ENCODE measurements at places on chromosomes 5 and 9. TPM values are rescaled to one million over a fixed set of nuclear protein-coding genes. Genes with fewer than 3 reads are reported as not detected.
A peak's percentile ranks its signal among the peaks of the same experiment; 100 is the strongest.

C1QTNF3 gene
- total RNA-seq = 5.2 TPM

FGF10 gene
- total RNA-seq = not detected

OLFM1 gene
- not detected for total RNA-seq

NUP214 gene
- 69.4 TPM for total RNA-seq

IFNA2 gene
- total RNA-seq = not detected

DNA sequence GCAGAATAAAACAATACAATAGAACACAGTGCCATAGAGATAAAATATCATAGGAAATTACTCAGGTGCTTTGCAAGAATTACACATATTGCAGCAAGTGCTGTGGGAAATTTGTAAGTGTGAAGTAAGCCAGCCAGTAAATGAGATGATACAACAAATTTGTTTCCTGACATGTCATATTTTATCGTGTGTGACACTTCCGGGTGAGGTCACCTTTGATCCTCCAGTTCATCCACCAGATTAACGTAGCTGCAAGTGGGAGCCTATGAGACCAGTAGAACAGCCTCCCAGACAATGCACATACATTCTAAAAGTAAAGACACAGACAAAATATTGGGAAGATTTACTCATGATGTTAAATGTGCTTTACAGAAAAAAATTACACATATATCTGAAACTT, 72.2 kb downstream of the PRDM9 start:
- H3K27me3 ChIP-seq = no peaks in the 10 kb centered on the region
- DNase-seq = no peak
- no peak overlapping the region for H3K27ac ChIP-seq

- no peak for DNase-seq
- H3K36me3 ChIP-seq = no peaks in the 10 kb centered on the region
- no peaks in the 10 kb centered on the region for H3K4me1 ChIP-seq
Observed at GRCh38 chr5:110588286-110588980, 138.0 kb downstream of the TMEM232 start.

GRCh38 chr9:122322553-122322952, 48.3 kb upstream of the PTGS1 start:
- DNase-seq = no peak
- H3K36me3 ChIP-seq = peaks cover 16% of the 10 kb centered on the region
- no peaks in the 10 kb centered on the region for H3K27me3 ChIP-seq
- no peaks in the 10 kb centered on the region for H3K4me1 ChIP-seq

DNA sequence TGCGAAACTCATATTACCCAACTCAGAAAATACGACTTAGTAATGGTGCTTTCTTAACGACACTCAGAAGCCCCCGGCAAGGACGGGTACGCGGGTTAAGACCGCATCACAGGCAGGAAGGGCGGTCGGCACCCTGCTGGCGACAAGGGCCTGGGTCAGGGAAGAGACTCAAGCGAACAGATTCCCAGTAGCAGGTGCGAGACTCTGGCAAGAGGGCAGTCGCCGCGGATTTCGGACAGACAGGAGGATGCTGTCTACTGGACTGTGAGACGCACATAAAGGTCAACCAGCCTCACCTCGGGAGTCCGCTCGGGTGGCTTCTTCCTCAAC, 398 bp downstream of the RAPGEF6 start:
- peak overlapping the region; percentile 99 for H3K27ac ChIP-seq
- peak overlapping the region; percentile 99 for H3K4me3 ChIP-seq
- no peaks in the 10 kb centered on the region for H3K27me3 ChIP-seq
- peaks cover 8% of the 10 kb centered on the region for H3K36me3 ChIP-seq
- DNase-seq = peak; percentile 71

GRCh38 chr5:98902733-98903132, 26.1 kb downstream of the CHD1 start:
- DNase-seq = no peak
- peaks cover 35% of the 10 kb centered on the region for H3K36me3 ChIP-seq
- peaks cover 19% of the 10 kb centered on the region for H3K4me1 ChIP-seq
- no peak overlapping the region for H3K4me3 ChIP-seq
- H3K27ac ChIP-seq = no peak overlapping the region
- no peaks in the 10 kb centered on the region for H3K27me3 ChIP-seq

GRCh38 chr5:74648835-74649293, 8.3 kb upstream of the ENC1 start:
- peaks cover 19% of the 10 kb centered on the region for H3K27me3 ChIP-seq
- peaks cover 7% of the 10 kb centered on the region for H3K4me1 ChIP-seq
- H3K4me3 ChIP-seq = no peak overlapping the region
- peak; percentile 60 for DNase-seq
